ENCODE measurements at places on chromosomes 7 and 10. TPM values are rescaled to one million over a fixed set of nuclear protein-coding genes. Genes with fewer than 3 reads are reported as not detected.

STRIP2 gene
- total RNA-seq = 1.7 TPM

GRCh38 chr7:78112488-78112887 is 313.9 kb downstream of the PHTF2 start:
- DNase-seq = no peak
- H3K4me3 ChIP-seq = no peak overlapping the region
- H3K27me3 ChIP-seq = no peaks in the 10 kb centered on the region
- H3K27ac ChIP-seq = no peak overlapping the region
- H3K36me3 ChIP-seq = no peaks in the 10 kb centered on the region

DNA sequence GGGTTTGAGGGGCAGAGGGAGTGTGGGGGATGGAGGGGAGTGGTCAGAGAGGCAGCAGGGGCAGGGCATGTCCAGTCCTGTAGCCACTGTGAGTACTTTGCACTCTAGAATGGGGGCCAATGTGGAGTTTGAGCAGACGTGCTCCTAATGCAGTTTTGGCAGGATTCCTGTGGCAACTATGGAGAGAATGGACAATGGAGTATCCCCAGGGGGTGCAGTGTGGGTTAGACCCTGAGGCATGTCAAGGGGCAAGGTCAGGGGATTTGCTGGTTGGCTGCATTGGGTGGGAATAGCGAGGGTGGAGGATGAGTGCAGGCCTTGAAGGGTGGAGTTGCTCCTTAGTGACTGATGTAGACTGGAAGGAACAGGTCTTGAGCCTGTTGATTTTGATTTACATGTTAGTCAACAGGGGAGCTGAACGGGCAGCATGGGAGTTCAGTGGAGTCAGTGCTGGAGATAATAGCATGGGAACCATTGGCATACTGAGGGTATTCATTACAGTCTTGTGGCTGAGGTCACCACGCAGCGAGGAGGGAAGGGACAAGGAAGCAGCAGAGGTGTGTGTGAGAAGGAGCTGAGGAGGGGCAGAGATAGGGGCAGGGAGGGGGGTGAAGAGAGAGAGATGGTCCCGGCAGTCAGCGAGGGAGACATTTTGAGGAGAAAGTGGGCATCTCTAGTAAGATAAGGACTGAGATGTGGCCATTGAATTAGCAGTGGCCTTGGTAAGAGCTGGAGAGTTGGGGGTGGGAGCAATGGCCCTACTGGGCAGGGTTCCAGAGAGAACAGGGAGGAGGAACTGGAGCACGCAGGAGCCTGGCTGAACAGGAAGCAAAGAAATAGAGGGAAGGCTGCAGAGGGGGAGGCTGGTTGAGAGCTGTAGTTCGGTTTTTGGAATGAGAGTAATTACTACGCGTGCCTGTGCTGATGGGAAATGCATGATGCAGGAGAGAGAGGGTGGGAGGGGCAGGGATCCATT is 112.7 kb downstream of the CCNY start:
- H3K27me3 ChIP-seq = no peaks in the 10 kb centered on the region
- H3K4me3 ChIP-seq = no peak overlapping the region
- H3K36me3 ChIP-seq = no peaks in the 10 kb centered on the region
- peaks cover 35% of the 10 kb centered on the region for H3K4me1 ChIP-seq
- no peak overlapping the region for H3K27ac ChIP-seq

GRCh38 chr7:94941844-94942632 is 34.6 kb downstream of the PPP1R9A start:
- H3K4me1 ChIP-seq = no peaks in the 10 kb centered on the region
- H3K27me3 ChIP-seq = no peaks in the 10 kb centered on the region
- DNase-seq = no peak
- no peak overlapping the region for H3K27ac ChIP-seq

Measured in GM12878 (cell line).